Right ventricle myocardium superior (tissue), 1 donor: ENCODE measurements at places on chromosomes 5 and 9. TPM values are rescaled to one million over a fixed set of nuclear protein-coding genes. Genes with fewer than 3 reads are reported as not detected.

GRCh38 chr5:173911623-173912022 lies 23.5 kb downstream of the CPEB4 start:
- DNase-seq, result no peak

DNA sequence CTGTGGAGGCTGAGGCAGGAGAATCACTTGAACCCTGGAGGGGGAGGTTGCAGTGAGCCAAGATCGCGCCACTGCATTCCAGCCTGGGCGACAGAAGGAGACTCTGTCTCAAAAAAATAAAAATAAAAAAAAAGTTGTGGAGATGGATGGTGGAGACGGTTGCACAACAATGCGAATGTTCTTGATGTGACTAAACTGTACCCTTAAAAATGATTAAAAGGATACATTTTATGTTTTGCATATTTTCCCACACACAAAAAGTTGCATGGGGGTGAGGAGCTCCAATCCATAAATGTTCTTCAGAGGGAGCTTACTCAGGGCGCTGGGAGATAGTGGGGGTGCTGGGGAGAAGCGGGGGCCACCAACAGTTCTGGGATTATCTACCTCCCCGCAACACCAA lies 43.8 kb upstream of the CDKN2AIPNL start:
- no peak for DNase-seq

DNA sequence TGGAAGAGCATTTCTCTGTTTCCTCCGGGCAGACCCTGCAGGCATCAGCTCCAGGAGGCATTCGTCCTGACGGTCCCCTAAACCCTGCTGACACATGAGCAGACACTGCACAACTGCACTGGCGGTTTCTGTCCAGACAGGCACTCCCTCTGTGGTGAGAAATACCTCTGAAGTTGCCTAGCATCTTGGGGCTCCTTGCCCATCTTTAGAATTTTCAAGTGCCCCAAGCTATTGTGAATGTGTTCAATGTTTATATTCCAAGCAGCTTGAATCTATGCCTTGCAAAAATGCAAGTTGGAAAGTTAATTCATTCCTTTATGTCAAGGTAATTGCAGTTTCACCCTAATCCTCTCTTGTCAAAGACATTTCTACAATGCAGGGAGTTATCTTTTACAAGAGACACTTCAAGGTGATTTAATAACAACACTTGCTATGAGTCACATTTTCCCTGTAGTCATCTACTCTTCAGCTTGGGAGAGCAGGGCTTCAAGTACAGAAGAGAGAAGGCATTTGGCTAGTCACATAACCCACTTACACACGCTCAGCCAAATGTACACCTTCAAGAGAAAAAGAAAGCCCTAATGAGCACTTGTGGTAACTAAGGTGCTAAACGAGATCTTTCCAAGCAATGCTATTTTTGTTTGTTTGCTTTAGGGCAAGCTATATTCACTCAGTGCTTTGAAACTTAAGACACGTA lies 302.5 kb downstream of the MLLT3 start:
- no peak for DNase-seq

PCDHGB2 gene
- 9.2 TPM for total RNA-seq

- DNase-seq, result no peak
These were observed 31.7 kb upstream of the ZBTB43 start for GRCh38 chr9:126773004-126773607.

CD180 gene
- 0.65 TPM for total RNA-seq

PARP8 gene
- total RNA-seq, result 5.2 TPM

CCL27 gene
- not detected for total RNA-seq

DNA sequence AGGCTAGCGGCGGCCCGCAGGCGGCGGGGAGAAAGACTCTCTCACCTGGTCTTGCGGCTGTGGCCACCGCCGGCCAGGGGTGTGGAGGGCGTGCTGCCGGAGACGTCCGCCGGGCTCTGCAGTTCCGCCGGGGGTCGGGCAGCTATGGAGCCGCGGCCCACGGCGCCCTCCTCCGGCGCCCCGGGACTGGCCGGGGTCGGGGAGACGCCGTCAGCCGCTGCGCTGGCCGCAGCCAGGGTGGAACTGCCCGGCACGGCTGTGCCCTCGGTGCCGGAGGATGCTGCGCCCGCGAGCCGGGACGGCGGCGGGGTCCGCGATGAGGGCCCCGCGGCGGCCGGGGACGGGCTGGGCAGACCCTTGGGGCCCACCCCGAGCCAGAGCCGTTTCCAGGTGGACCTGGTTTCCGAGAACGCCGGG lies 253 bp downstream of the SLC12A2 start:
- DNase-seq, result no peak

IFNE gene
- not detected for total RNA-seq

GRCh38 chr5:126808521-126808988 lies 31.6 kb downstream of the LMNB1 start:
- no peak for DNase-seq

GRCh38 chr5:122154491-122154890 lies 25.1 kb downstream of the ZNF474 start:
- no peak for DNase-seq

GRCh38 chr9:124771867-124772679 lies 962 bp upstream of the NR6A1 start:
- peak; percentile 82 for DNase-seq

FGF1 gene
- 42.7 TPM for total RNA-seq

- no peak for DNase-seq
These were observed 38.9 kb upstream of the ASTN2 start for GRCh38 chr9:117453737-117454136.

EGFLAM gene
- total RNA-seq, result 9.1 TPM

DNA sequence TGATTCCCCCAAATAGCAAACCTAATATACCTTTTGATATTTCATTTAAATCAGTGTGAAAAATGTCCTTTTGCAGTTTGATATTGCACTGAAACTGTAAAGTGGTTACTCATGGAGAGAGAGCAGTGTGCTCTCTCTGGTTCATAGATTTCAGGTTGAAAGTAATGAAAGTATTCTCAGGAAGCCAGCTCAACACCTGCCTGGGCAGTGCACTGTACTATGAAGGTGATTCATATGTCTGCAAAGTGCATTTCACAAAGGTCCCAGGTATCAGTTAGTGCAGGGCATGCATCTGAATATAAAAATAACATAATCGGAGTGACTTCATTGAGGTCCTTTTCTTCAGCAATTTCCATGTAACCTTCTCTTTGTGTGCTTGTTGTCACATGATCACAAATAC lies 274.3 kb downstream of the CDH18 start:
- DNase-seq, result no peak

SPATA31C1 gene
- total RNA-seq, result not detected

- DNase-seq, result no peak
These were observed 135.4 kb upstream of the RASEF start for GRCh38 chr9:83198371-83198770.

- no peak for DNase-seq
These were observed 88.8 kb downstream of the NR3C1 start for GRCh38 chr5:143314659-143315058.

DNA sequence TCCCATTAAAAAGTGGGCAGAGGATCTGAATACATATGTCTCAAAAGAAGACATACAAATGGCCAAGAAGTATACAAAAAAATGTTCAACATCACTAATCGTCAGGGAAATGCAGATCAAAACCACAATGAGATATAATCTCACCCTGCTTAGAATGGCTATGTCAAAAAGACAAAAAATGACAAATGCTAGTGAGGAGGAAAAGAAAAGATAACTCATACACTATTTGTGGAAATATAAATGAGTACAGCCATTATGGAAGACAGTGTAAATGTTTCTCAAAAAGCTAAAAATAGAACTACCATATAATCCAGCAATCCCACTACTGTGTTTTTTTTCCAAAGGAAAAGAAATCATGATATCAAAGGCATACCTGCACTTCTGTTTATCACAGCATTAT lies 450.7 kb downstream of the EFNA5 start:
- DNase-seq, result no peak

- no peak for DNase-seq
These were observed 893 bp upstream of the ABLIM3 start for GRCh38 chr5:149140197-149141002.

DNA sequence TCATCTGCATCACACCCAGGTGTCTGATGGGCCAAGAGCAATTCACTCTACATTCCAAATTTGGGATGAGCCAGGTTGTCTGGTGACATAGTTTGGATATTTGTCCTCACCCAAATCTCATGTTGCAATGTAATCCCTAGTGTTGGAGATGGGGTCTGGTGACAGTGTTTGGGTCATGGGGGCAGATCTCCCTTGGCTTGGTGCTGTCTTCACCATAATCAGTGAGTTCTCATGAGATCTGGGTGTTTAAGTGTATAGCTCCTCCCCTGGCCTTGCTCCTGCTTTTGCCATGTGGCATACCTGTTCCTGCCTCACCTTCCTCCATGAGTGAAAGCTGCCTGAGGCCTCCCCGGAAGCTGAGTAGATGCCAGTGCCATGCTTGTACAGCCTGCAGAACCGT lies 7.4 kb upstream of the SIL1 start:
- DNase-seq, result no peak

GRCh38 chr5:179420476-179420875 lies 75.2 kb upstream of the ADAMTS2 start:
- DNase-seq, result no peak

GRCh38 chr9:136943291-136944211 lies 987 bp downstream of the FBXW5 start:
- no peak for DNase-seq

NTNG2 gene
- 1.8 TPM for total RNA-seq

DHFR gene
- 10.7 TPM for total RNA-seq

DNA sequence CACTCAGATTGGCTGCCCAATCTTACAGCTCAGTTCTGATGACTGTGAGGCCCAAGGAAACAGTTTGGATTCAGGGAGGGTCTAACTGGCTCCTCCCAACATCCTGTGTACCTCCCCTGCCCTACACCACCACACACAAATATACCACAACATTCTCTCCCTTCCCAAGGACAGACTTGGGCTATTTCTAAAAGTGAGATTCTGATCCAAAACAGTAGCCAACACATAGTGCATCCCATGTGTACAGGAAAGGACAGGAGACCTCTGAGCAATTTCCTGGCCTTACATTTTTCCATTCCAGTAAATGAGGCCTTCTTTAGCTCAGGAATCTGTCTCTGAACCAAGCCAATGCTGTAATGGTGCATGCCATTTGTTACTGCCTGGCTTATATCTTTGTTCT lies 20.8 kb downstream of the ZNF366 start:
- no peak for DNase-seq

GRCh38 chr5:88673253-88674105 lies 209.5 kb downstream of the MEF2C start:
- no peak for DNase-seq

- no peak for DNase-seq
These were observed 12.9 kb downstream of the CARTPT start for GRCh38 chr5:71732011-71732410.

GRCh38 chr9:38412751-38413150 lies 11.5 kb downstream of the IGFBPL1 start:
- no peak for DNase-seq

GRCh38 chr9:136882109-136882946 lies 4.0 kb upstream of the TRAF2 start:
- DNase-seq, result peak; percentile 58

GRCh38 chr5:127010362-127010761 lies 20.0 kb downstream of the MARCHF3 start:
- DNase-seq, result no peak

TMOD1 gene
- 192 TPM for total RNA-seq

DNA sequence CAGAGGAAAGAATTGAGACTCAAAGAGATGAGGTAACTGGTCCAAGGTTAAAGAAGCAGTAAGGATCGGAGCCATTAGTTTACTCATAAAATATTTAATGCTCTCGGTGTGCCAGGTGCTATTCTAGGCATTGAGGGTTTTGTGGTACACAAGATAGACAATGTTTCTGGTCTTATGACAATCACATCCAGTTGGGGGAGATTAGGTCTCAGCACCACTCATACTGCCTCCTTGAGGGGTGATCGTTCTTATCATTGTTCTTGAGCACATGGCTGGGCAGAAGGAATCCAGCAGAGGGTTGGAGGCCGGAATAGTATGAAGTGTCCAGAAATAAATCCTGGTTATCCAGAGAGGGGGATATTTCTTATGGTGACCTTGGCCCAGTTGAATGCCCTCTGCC lies 40.7 kb upstream of the LCP2 start:
- DNase-seq, result no peak

DNA sequence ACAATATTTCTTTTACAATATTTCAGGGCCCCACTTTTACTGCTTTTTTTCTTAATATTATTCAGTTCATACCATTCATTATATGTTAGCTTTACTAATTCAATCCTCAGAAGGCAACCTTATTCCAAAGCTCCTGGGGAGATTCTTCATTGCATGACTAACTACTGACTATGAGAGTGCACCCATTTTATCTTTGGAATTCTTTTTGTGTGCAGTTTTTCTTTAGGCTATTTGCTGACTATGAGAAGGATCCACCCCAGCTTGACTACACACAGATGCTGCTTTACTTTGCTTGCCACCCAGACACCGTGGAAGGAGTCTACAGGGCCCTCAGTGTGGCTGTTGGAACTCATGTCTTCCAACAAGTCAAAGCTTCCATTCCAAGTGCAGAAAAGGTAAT lies 56.9 kb upstream of the IL7R start:
- no peak for DNase-seq

DNA sequence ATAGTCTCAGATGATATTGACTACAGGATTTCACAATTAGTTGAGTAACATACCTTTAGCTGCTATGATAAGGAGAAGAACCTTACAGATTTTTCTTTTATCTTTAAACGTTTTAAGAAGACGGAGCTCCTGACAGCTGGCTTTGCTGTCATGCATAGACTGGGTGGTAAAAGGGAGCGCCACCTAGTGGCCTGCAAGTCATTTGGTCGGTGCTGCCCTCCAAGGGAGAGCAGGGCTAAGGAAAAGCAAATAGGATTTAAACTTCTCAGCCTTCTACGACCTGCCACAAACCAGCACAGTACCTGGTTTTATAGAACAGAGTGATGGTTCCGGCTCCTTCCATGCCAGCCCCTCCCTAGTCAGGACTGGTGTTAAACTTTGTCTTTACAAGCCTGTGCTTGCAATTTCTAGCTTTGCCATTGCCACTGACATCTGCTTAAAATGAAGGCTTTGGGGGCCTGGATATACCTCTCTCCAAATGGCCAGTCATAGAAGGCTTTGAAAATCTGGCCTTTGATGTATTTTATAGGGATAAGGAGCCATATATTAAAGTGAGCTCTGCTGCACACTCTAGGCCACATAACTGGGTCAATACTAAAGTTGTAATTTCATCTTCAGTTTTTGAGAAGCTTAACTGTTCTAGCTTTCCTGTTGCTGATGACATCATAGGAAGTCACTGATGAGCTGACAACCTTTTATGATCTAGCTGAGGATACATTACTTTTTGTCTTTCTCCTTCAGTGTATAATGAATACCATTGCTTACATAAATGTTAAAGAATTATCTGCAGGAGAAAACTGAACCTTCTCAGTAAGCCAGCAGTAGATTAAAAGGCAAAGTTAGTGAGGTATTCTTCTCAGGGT lies 31.1 kb upstream of the ADAMTSL1 start:
- DNase-seq, result peak; percentile 75

- no peak for DNase-seq
These were observed 199.5 kb upstream of the DMRT1 start for GRCh38 chr9:642014-642413.
